GM23248 (cell line): ENCODE measurements at places on chromosomes 4 and X. TPM values are rescaled to one million over a fixed set of nuclear protein-coding genes. Genes with fewer than 3 reads are reported as not detected.

GRCh38 chr4:41712425-41712824, 36.1 kb downstream of the PHOX2B start:
- no peak for DNase-seq

DNA sequence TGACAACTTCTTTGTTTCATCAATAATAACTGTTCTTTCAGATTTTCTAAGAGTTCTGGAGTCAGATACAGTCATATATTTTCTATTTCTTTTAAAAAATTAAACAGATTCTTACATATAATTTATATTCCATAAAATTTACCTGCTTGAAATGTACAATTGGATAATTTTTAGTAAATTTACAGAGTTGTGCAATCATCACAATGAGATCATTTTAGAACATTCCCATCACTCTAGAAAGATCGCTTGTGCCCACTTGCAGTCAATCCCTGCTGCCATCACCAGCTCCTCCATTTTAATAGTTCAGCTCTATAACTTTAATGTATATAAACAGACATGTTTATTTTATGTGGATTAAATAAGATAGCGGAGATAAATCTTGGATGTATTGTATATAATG, 29.6 kb upstream of the PRSS48 start:
- no peak for DNase-seq

DNA sequence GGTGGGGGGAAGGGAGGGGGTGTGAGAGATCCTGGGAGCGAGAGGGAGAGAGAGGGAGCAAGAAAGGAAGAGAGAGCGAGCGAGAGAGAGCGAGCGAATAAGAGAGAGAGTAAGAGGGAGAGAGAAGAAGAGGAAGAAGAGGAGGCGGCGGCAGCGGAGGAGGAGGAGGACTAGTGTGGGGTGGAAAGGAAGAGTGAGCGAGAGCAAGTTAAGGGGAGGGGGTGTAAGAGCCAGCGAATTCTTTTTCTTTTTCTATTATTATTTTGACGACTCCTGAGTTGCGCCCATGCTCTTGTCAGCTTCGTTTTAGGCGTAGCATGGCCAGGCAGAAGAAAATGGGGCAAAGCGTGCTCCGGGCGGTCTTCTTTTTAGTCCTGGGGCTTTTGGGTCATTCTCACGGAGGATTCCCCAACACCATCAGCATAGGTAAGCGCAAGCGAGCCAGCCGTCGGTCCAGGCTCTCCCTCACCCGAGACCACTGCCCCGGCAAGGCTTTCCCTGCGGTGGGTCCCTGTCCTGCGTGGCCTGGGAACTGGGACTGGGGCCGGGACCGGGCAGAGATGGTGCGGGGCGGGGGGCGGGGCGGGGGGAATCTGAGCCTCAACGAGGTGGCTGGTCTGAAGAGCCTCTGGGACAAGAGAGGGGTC, at the start of gene GRIA3:
TSS of gene GRIA3 (plus strand) at position 60 of the 647 bp plus-strand sequence. CDS start at position 318, 258 bp downstream.
- DNase-seq: peak; percentile 62

GRCh38 chrX:68997911-68998310, 167.3 kb downstream of the PJA1 start:
- peak; percentile 63 for DNase-seq

Gene GAGE13
- polyA plus RNA-seq: not detected in 2 replicates

Gene L1CAM
- polyA plus RNA-seq: 0.34 and 0.38 TPM in 2 replicates
